ENCODE measurements at places on chromosomes 6 and 20.

GRCh38 chr6:109236115-109237076, 141.1 kb downstream of the CEP57L1 start:
- peak; percentile 30 for DNase-seq
- no peaks in the 10 kb centered on the region for H3K27me3 ChIP-seq
- peaks cover 6% of the 10 kb centered on the region for H3K36me3 ChIP-seq
- H3K27ac ChIP-seq = peak overlapping the region; percentile 90

GRCh38 chr20:13487202-13487601, 151.5 kb downstream of the TASP1 start:
- H3K4me1 ChIP-seq = peaks cover 7% of the 10 kb centered on the region
- no peak for DNase-seq
- no peak overlapping the region for H3K4me3 ChIP-seq
- H3K27ac ChIP-seq = no peak overlapping the region
- H3K27me3 ChIP-seq = no peaks in the 10 kb centered on the region

DNA sequence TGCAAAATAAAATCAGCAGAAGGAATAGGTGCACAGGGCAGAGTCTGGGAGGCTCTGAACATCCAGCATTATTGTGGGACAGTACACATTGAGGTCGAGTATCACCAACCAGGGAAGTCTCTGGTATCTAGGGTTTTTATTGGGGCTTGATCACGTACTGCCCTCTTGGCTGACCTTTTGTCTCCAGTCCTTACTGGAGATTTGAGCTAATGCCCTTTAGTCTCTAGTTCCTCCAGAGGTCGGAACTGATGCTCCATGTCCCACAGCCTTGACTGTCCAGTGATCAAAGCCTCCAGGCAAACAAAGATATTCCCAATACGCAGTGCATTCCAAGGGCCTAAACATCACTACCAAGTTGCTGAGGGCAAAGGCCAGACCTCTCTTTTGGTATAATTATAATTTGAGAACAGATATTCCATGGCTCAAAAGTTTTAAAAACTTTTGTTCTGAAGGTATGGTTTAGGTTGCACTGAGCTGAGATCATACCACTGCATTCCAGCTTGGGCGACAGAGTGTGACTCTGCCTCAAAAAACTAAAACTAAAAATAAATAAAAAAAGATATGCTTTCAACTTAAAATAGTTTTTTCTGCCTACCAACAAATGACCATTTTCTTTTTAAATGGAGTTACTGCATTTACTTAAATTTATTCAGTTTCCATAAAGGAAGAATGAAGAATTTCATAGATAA, 56.9 kb upstream of the DYNLRB1 start:
- DNase-seq = no peak
- no peak overlapping the region for H3K27ac ChIP-seq
- peaks cover 2% of the 10 kb centered on the region for H3K4me1 ChIP-seq
- peaks cover 37% of the 10 kb centered on the region for H3K36me3 ChIP-seq
- no peak overlapping the region for H3K4me3 ChIP-seq

GRCh38 chr6:107019047-107019446, 9.0 kb upstream of the MTRES1 start:
- H3K4me1 ChIP-seq = peaks cover 4% of the 10 kb centered on the region
- no peak overlapping the region for H3K27ac ChIP-seq
- no peak for DNase-seq
- H3K36me3 ChIP-seq = no peaks in the 10 kb centered on the region
- H3K27me3 ChIP-seq = peaks cover 9% of the 10 kb centered on the region

GRCh38 chr20:24773751-24774201, 175.3 kb upstream of the CST7 start:
- H3K36me3 ChIP-seq = no peaks in the 10 kb centered on the region
- H3K27ac ChIP-seq = no peak overlapping the region
- H3K27me3 ChIP-seq = peaks cover 11% of the 10 kb centered on the region
- no peaks in the 10 kb centered on the region for H3K4me1 ChIP-seq
- no peak for DNase-seq
- H3K4me3 ChIP-seq = no peak overlapping the region

DNA sequence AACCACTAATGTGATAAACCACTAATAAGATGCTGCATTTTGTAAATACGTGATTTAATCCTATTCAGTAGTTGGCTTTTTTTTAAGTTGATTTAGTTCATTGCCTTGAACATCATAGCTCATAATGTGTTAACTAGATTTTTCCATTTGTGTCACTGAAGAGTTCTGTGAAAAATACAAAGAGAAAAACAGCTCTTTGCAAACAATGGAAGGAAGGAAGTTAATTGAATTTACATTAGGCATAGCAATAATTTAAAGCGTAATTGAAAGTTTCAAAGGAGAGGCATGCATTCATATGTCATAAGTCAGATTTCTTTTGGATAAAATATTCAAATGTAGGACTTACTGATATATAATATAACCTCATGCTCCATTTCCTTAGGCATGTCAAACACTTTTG, 102.3 kb downstream of the TBC1D7 start:
- peaks cover 10% of the 10 kb centered on the region for H3K4me1 ChIP-seq
- H3K36me3 ChIP-seq = no peaks in the 10 kb centered on the region
- H3K27me3 ChIP-seq = peaks cover 5% of the 10 kb centered on the region
- DNase-seq = no peak

DNA sequence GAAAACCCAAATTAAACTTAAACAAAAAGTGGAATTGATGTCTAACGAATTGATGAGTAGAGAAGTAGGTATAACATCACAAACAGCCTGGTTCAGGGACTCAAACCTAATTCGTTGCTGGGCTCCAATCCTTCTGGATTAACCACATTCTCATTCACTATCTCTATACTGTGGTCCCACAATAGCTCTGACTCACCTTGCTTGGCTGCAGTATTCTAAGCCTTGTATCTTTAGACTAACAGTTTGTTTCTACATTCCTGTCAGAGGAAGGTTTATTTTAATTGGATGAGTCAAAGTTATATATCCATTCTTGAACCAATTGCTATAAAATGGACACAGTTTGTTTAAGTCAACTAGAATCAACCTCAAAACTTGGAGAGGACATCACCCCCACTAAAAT, 530.5 kb upstream of the PTCHD4 start:
- no peaks in the 10 kb centered on the region for H3K36me3 ChIP-seq
- H3K27me3 ChIP-seq = no peaks in the 10 kb centered on the region
- no peaks in the 10 kb centered on the region for H3K4me1 ChIP-seq
- DNase-seq = no peak

DNA sequence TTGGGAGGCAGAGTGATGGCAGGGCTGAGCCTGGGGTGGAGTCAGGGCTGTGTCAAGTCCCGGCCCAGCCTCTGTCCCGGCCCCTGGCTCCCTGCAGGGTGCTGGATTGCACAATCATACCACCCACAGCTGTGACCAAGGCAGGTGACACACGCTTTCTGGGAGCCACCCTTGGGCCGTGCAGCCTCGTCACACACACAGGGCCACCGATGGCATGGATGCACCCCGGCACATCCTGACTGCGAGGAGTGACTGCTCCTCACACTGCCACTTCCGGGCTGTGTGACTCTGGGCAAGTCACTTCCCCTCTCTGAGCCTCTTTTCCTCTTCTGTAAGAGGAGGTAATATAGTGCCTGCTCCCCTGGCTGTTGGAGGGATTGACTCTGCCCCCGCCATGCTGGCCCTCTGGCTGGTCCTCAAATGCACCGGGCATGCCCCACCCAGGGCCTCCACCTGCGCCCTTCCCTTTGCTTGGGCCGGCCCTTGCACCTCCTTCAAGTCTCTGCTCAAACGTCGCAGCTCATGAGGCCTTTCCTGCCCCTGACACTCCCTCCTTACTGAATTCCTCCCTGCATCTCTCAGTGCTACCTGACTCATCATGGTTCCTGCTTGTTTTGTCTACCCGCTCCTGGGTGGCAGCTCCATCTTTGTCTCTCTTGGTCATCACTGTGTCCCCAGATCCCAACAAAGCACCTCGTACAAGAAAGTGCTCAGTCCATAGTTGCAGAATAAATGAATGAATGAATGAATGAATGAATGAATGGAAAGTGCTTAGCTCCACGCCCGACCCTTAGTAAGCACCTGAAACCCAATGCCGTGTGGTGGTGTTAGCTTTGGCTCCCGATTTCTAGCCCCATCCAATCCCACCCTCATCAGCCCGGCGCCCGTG, 93.5 kb downstream of the CEBPB start:
- H3K27ac ChIP-seq = no peak overlapping the region
- peaks cover 22% of the 10 kb centered on the region for H3K4me1 ChIP-seq
- H3K4me3 ChIP-seq = no peak overlapping the region
- peak; percentile 36 for DNase-seq
- no peaks in the 10 kb centered on the region for H3K36me3 ChIP-seq

DNA sequence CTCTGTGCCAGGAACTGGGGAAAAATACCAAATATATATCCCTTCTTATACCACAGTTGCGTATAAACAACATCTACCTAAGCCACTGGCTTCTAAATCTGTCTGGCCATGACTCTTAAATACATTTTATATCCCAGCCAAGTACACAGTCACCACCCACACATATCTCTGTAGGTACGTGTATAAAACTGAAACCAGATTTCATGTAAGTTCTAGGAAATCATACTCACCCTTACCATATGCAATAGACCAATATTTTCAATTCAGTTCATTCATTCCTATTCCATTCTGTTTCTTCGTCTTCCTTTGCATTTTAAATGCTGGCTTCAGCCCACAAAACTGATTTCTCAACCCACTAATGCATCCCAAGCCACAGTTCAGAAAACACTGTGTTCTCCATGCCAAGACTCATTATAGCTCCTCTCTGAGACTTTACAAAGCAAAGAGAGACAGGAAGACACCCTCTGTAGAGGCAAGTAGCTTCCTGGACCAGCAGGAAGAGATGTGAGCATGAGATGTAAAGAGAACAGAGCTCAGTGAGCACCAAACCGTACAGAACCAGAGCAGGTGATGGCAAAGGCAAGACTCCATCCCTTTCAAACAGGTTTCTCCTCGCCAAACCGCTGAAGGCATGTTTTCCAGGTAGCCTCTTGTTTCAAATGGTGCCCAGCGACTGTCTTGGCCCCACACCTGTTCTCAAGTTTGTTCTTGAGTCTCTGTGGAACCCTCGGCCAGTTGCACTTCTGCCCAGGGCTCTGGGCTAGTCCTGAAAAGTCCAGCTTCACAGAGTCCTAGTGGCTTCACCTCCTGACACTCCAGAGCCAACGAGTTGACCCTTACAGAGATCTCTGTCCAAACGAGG, 18.7 kb downstream of the FAM50B start:
- peaks cover 2% of the 10 kb centered on the region for H3K36me3 ChIP-seq
- DNase-seq = peak; percentile 17
- peaks cover 30% of the 10 kb centered on the region for H3K4me1 ChIP-seq
- H3K27ac ChIP-seq = peak overlapping the region; percentile 82
- peak overlapping the region; percentile 69 for H3K4me3 ChIP-seq
- peaks cover 6% of the 10 kb centered on the region for H3K27me3 ChIP-seq

DNA sequence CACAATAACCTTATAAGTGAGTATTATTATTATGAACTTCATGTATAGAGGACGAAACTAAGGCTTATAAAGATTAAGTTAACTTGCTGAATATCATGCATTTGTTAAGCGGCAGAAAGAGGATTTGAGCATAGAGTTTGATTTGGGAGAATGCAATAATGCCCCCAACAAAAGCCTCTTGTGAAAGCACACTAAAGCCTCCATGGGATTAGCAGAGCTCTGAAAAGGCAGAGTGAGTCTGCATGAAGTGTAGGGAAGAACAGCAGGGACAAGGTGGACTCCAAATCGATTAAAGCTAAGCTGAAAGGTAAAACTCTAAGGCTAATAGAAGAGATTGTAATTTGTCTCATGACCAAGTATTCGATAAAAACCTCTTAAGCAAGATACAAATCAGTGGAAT, 100.3 kb downstream of the SH3BGRL2 start:
- H3K4me1 ChIP-seq = no peaks in the 10 kb centered on the region
- no peak overlapping the region for H3K4me3 ChIP-seq
- no peak for DNase-seq
- no peaks in the 10 kb centered on the region for H3K36me3 ChIP-seq
- no peak overlapping the region for H3K27ac ChIP-seq

DNA sequence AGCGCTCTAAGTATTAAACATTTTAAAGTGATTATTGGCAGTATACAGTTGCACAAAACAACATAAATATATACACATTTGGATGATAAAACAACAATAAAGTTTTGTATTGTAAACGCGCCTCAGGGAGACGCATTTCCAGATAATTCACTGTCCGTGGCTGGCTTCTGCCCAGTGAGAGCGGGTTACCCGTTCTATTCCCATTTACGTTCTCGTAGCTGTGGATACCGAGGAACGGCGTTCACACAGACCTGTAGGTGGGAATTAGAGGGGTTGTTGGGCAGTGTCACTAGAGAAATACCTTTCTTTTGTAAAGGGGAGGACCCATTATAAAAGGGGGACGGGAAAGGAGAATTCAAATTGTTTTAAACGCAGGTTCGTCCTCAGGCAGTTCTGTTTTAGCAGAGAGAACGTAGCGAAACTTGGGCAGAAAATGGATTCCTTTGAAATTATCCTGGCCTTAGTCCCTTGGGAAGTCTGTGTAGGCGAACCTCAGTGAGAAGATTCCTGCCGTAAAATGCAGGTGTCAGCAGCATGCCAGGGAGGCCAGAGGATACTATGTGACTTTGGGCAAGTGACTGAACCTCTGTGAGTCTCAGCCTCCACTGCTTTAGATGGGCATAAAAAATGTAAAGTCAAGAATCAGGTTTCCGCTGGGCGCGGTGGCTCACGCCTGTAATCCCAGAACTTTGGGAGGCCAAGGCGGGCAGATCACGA, 756 bp downstream of the MTG2 start:
- peak overlapping the region; percentile 94 for H3K4me3 ChIP-seq
- no peak for DNase-seq
- peaks cover 5% of the 10 kb centered on the region for H3K36me3 ChIP-seq
- peak overlapping the region; percentile 88 for H3K27ac ChIP-seq
- H3K4me1 ChIP-seq = peaks cover 25% of the 10 kb centered on the region
- no peaks in the 10 kb centered on the region for H3K27me3 ChIP-seq

DNA sequence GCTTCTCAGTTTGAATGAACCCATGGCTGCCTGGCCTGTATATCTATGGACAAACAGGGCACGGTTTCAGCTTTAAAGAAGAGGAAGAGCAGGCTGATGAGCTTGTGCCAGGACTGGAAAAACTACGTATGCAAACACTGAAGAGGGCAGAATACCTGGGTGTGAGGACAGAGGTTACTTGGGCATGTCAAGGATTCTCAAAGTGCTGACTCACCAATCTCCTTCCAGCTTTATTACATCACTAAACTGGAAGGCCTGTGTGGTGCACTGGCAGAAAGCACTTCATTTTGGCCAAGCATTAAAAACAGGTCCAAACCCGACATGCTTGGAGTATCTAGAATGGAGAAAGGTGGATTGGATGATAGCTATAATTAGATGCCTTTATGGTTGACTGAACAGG, 95.2 kb downstream of the GMPR start:
- peaks cover 3% of the 10 kb centered on the region for H3K36me3 ChIP-seq
- H3K4me1 ChIP-seq = peaks cover 8% of the 10 kb centered on the region
- H3K4me3 ChIP-seq = no peak overlapping the region

- peak; percentile 71 for DNase-seq
- H3K4me1 ChIP-seq = peaks cover 2% of the 10 kb centered on the region
- H3K27me3 ChIP-seq = peaks cover 48% of the 10 kb centered on the region
- H3K27ac ChIP-seq = peak overlapping the region; percentile 53
- H3K4me3 ChIP-seq = peak overlapping the region; percentile 84
Measured at GRCh38 chr20:49484180-49485140, 2.0 kb upstream of the KCNB1 start.

- no peak overlapping the region for H3K27ac ChIP-seq
- no peak overlapping the region for H3K4me3 ChIP-seq
- H3K36me3 ChIP-seq = no peaks in the 10 kb centered on the region
- H3K4me1 ChIP-seq = no peaks in the 10 kb centered on the region
- no peaks in the 10 kb centered on the region for H3K27me3 ChIP-seq
Measured at GRCh38 chr6:162512744-162513143, 214.8 kb downstream of the PRKN start.

GRCh38 chr6:131949909-131950766, 1.0 kb downstream of the CCN2 start:
- H3K4me3 ChIP-seq = peak overlapping the region; percentile 80
- no peaks in the 10 kb centered on the region for H3K36me3 ChIP-seq
- H3K27ac ChIP-seq = no peak overlapping the region
- H3K4me1 ChIP-seq = peaks cover 6% of the 10 kb centered on the region
- H3K27me3 ChIP-seq = peaks cover 82% of the 10 kb centered on the region

Measured in T-helper 2 cell treated with Interferon-gamma antibody and Interleukin-4, amounts not matched to agents 5 μg/mL and 100 μg/mL, for 36 hours (primary cell).